ENCODE measurements at places on chromosomes 13 and 19. TPM values are rescaled to one million over a fixed set of nuclear protein-coding genes. Genes with fewer than 3 reads are reported as not detected.
A peak's percentile ranks its signal among the peaks of the same experiment; 100 is the strongest.

Gene SIGLEC5
- not detected for polyA plus RNA-seq

Gene FGF9
- not detected for polyA plus RNA-seq

Gene NDFIP2
- 21.1 TPM for polyA plus RNA-seq

Gene ZNF30
- 5.7 TPM for polyA plus RNA-seq

Gene KLHL1
- not detected for polyA plus RNA-seq

Gene RFXANK
- 30.0 TPM for polyA plus RNA-seq

Gene LRG1
- polyA plus RNA-seq, result not detected

Gene SIGLECL1
- polyA plus RNA-seq, result not detected

Gene ZNF709
- 0.04 TPM for polyA plus RNA-seq

GRCh38 chr13:85640727-85641126 lies 158.5 kb downstream of the SLITRK6 start:
- no peak for DNase-seq

DNA sequence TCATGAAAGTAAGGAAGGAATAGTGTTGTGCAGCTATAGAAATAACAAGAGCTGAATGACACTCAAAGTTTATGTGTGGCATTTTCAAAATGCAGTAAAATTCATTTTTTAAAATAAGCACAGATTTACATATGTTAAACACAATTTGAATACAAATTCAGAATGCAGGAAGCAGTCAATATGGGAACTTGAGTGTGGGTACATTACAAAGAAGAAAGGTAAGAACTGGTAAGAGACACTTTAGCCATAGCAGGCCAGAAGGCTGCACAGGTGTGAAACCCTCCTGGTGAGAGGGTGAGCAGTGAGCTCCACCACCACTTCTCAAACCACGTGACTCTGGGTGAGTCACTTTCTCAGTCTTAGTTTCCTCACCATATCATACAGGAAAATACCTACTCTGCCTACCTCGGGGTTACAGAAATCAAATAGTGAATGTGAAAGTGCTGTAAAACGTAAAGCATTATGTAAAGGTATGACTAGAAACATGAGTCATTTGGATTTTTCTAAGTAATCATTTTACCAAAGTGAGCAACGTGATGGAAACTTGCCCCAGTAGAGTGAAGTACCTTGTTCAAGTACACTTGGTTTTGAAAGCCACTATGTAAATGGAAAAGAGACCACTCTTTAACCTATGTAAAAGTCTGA lies 40.5 kb downstream of the USP12 start:
- peak; percentile 4 for DNase-seq

GRCh38 chr13:45015300-45015699 lies 26.0 kb downstream of the GPALPP1 start:
- no peak for DNase-seq

GRCh38 chr19:42468273-42468796 lies 25.6 kb upstream of the CXCL17 start:
- no peak for DNase-seq

GRCh38 chr13:113140677-113141600 lies 17.5 kb upstream of the PROZ start:
- no peak for DNase-seq

DNA sequence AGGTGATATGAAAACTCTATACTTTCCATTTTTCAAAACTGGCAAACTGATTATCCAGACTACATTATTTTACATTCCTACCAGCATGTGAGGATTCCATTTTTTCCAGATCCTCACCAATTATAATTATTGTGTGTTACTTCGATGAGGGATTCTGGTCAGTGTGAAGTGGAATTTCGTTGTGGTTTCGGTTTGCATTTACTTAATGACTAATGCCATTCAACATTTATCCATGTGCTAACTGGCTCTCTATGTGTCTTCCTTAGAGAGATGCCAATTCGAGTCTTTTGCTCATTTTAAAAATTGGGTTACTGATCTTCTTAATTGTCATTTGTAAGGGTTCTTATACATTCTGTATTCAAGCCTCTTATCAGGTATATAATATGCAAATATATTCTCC lies 1551.3 kb upstream of the MIR17HG start:
- DNase-seq, result no peak

- DNase-seq, result no peak
These were observed 338.0 kb downstream of the ENOX1 start for GRCh38 chr13:43448605-43449336.

- no peak for DNase-seq
These were observed 375.4 kb upstream of the SLITRK6 start for GRCh38 chr13:86174622-86175021.

DNA sequence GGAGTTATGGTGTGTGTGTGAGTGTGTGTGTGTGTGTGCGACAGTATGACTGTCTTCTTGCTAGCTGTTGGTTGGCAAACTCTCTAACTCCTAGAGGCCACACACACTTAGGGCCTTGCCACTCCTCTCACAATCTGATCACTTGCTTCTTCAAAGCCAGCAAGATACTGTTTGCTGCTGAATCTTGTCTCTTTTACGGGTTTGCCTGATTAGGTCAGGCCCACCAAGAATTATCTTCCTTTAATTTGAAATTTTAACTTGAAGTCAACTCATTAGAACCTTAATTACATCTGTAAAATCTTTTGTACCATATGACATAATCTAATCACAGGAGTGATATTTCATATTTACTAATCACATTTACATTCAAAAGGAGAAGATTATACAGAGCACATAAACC lies 359.2 kb upstream of the SGCG start:
- DNase-seq, result no peak

- no peak for DNase-seq
These were observed 17.5 kb downstream of the ATP7B start for GRCh38 chr13:51993713-51994112.

- no peak for DNase-seq
These were observed 97.3 kb downstream of the AKAP11 start for GRCh38 chr13:42369071-42369797.

DNA sequence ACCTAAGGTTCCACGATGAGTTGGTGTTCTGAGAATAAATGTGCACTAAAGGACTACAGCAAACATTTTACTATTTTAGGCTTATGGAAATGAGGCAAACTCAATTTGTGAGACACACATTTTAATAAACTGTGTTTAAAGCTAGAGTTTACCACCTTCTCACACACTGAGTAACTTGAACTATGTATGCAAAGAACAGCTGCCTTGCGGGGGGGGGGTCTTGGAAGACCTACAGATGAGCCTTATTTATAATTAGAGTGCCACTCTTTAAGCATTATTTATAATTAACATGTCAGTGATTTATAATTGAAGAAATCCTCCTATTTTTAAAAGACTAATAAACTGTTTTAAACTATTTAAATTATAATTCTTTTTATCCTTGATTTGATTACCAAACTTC lies 300.4 kb downstream of the DLEU7 start:
- DNase-seq, result no peak

DNA sequence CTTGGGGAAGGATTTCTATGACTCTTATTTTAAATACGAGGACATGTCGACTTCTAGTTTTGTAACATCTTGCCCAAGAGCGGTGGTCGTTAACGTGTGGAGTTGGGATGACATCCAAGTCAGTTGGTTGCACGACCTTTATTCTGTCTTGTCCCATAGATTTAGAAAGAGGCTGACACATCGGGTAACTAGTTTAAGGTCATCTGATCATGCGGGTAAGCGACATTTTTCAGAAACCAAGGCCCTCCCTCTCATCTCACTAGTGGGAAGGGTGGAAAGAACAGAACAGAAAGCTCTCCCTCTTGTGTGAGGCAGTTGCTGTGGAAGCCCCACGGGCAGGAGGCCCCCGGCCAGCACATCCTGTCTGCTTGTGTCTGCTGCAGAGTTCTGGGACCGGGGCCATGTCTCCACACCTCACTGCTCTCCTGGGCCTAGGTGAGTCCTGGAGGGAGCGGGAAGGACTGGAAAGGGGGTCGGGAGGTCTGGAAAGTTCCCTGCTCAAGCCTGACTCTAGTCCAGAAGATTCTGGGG lies at the start of gene LAIR2:
LAIR2 (plus strand) TSS at position 314 of the 531 bp plus-strand sequence; CDS start at position 402, 88 bp downstream.
- no peak for DNase-seq

DNA sequence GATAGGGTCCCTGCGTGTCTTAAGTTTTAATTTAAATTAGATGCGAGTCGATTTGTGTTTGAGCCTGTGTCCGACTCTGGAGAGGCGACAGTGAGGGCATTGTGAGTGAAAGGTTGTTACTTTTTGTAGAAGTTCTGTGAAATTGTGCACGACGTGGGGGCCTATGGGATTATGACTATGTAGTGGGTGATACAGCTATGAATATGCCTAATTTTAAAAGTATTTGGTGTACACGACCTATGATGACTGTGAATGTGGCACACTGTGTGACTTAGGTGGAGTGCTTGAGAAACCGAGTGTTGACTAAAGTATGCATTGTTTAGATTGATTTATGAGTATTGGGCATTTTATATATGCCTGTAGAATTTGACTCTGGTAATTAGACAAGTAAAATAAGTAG lies 646 bp downstream of the ZNF567 start:
- no peak for DNase-seq

GRCh38 chr19:11087870-11088505 lies 1.3 kb upstream of the LDLR start:
- no peak for DNase-seq

DNA sequence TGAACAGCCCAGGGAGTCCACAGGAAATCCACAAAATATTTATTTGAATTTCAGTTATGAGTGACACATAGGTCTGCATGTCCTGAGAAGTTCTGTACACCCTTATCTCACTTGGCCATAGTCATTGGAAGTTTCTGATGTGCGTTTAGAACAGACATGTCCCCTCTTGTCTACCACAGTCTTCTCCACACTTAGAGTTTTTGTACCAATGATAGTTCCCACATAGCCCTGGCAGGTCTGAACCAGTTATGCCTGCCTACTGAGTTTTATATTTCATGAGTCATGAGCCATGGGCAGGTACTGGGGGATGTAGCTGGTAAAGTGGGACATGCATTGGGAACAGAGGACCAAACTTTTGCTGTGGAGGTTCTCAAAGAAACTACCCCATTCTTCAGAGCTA lies 11.3 kb downstream of the ZNF132 start:
- no peak for DNase-seq

GRCh38 chr13:50780201-50781015 lies 63.1 kb downstream of the DLEU7 start:
- no peak for DNase-seq

DNA sequence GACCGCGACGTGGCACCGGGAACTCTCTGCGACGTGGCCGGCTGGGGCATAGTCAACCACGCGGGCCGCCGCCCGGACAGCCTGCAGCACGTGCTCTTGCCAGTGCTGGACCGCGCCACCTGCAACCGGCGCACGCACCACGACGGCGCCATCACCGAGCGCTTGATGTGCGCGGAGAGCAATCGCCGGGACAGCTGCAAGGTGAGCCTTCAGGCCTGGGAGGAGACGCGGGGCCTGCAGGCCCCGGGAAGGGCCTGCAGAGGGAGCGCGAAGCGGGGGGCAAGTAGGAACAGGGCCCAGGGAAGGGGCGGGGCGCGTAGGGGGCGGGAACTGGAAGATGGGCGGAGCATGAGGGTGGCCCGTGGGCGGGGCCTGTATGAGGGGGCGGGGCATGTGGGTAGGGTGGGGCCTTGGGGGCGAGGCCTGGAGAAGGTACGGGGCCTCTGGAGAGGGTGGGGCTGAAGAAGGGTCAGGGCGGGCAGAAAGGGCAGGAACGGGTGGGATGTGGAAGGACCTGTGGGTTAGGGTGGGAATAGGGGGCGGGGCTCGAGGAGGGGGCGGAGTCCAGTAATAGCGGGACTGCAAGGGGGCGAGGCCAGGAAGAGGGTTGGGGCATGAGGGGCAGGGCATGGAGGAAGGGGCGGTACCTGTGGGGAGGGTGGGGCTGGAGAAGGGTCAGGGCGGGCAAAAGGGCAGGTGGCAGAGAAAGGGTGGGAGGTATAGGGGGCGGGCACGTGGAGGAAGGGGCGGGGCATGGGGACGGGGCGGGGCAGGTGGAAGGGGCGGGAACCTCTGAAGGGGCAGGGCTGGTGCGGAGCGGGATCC lies 2.5 kb downstream of the CFD start:
- DNase-seq, result peak; percentile 78

- DNase-seq, result no peak
These were observed at the start of gene ZFP28 for GRCh38 chr19:56538761-56539263. Gene ZFP28 (plus strand): TSS chr19:56538948. CDS start chr19:56539019, 71 bp downstream.

DNA sequence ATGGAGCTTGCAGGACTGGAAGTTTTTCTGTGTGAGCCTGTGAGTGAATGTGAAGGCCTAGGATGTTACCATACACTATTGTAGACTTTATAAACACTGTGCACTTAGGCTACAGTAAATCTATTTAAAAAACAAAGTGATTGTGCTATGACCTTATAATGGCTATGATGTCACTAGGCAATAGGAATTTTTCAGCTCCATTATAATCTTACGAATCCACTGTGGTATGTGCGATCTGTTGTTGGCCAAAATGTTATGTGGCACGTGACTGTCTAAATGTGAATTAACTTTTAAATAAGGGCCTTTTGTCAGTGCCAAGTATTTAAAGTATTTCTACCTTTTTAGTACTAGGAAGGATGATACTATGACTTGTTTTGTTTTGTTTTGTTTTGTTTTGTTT lies 54.9 kb downstream of the DPY19L3 start:
- DNase-seq, result no peak

DNA sequence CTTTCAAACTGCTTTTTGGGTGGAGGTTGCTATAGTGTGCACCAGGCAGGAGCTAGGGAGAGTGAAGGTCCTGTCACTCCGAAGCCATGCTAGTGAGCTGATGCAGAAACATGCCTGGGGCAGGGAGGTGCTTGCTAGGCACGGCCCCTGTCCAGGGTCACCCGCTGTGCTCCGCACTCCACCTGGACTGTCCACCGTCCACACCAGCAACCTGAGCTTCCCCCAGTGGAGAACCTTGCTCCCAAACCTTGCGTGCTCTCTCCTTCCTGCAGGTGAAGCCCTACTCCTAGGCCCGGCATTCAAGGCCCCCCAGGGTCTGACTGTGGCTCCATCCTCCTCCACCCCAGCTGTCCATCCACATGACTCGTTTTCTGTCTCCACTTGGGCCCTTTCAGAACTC lies 12.3 kb downstream of the SLC15A1 start:
- no peak for DNase-seq

Data from A549 (cell line).